Regular cardiac myocyte (primary cell): ENCODE measurements at places on chromosomes 12 and 14. TPM values are rescaled to one million over a fixed set of nuclear protein-coding genes. Genes with fewer than 3 reads are reported as not detected.

Gene NANOG
- total RNA-seq, result not detected in 2 replicates

Gene CATSPERB
- under 0.01 TPM in 1 of 2 replicates, not detected in the other for total RNA-seq

Gene PELI2
- total RNA-seq, result 3.8 and 10.1 TPM in 2 replicates

Gene SVOP
- total RNA-seq, result under 0.01 TPM in 1 of 2 replicates, not detected in the other

Gene SSPN
- 6.7 and 12.1 TPM in 2 replicates for total RNA-seq

Gene TMEM121
- 5.0 and 12.7 TPM in 2 replicates for total RNA-seq

Gene ACYP1
- total RNA-seq, result 6.8 and 11.9 TPM in 2 replicates

Gene GLIPR1L1
- total RNA-seq, result not detected in 2 replicates

Gene PTPN6
- total RNA-seq, result under 0.01 TPM in 1 of 2 replicates, not detected in the other

Gene EEF1AKMT3
- total RNA-seq, result 3.8 and 12.1 TPM in 2 replicates

Gene PLCZ1
- total RNA-seq, result not detected in 2 replicates

Gene KRT83
- total RNA-seq, result under 0.01 TPM in 1 of 2 replicates, not detected in the other

Gene HRK
- total RNA-seq, result under 0.01 and 1.1 TPM in 2 replicates

Gene INF2
- total RNA-seq, result 30.7 and 39.5 TPM in 2 replicates

Gene CD163L1
- 3.1 and 3.3 TPM in 2 replicates for total RNA-seq

Gene MYF5
- total RNA-seq, result not detected in 2 replicates

Gene RHOJ
- 2.8 and 13.6 TPM in 2 replicates for total RNA-seq

Gene GPR84
- not detected in 2 replicates for total RNA-seq

Gene NTF3
- total RNA-seq, result 0.96 and 5.4 TPM in 2 replicates

Gene CMKLR1
- total RNA-seq, result under 0.01 TPM in 1 of 2 replicates, not detected in the other

Gene TMBIM4
- total RNA-seq, result 78.9 and 92.8 TPM in 2 replicates

Gene SAMD15
- 2.5 and 4.2 TPM in 2 replicates for total RNA-seq

Gene GSC
- 0.38 and 0.85 TPM in 2 replicates for total RNA-seq

Gene OAS1
- total RNA-seq, result 0.77 and 2.8 TPM in 2 replicates

Gene HPD
- total RNA-seq, result 0.28 TPM in 1 of 2 replicates, not detected in the other

Gene IQSEC3
- 0.28 TPM in 1 of 2 replicates, not detected in the other for total RNA-seq

Gene ANG
- total RNA-seq, result 6.7 and 10.1 TPM in 2 replicates

Gene MIP
- 0.19 TPM in 1 of 2 replicates, not detected in the other for total RNA-seq

Gene TCP11L2
- total RNA-seq, result 16.5 and 45.4 TPM in 2 replicates

Gene TMEM106C
- total RNA-seq, result 128 and 139 TPM in 2 replicates

Gene KRT6B
- not detected in 2 replicates for total RNA-seq

Gene ADAM21
- 1.5 and 2.0 TPM in 2 replicates for total RNA-seq

Gene GON7
- 9.0 and 16.5 TPM in 2 replicates for total RNA-seq

Gene NFKBIA
- 42.6 and 110 TPM in 2 replicates for total RNA-seq

Gene HCAR3
- total RNA-seq, result not detected in 2 replicates

Gene KMT2D
- total RNA-seq, result 19.7 and 25.9 TPM in 2 replicates

Gene PLEKHD1
- under 0.01 TPM in 1 of 2 replicates, not detected in the other for total RNA-seq

Gene EPS8
- 150 and 165 TPM in 2 replicates for total RNA-seq

Gene HOXC5
- under 0.01 TPM in 1 of 2 replicates, not detected in the other for total RNA-seq

Gene NRL
- total RNA-seq, result 0.56 and 0.77 TPM in 2 replicates

Gene BDKRB1
- total RNA-seq, result 0.38 and 2.5 TPM in 2 replicates

Gene PPP1R36
- total RNA-seq, result 0.19 and 0.28 TPM in 2 replicates

Gene SIX6
- total RNA-seq, result not detected in 2 replicates

Gene EML5
- under 0.01 and 0.19 TPM in 2 replicates for total RNA-seq

Gene CLEC2B
- total RNA-seq, result 15.1 and 24.2 TPM in 2 replicates

Gene FGF23
- total RNA-seq, result under 0.01 TPM in 1 of 2 replicates, not detected in the other

Gene CACNA2D4
- total RNA-seq, result under 0.01 and 0.38 TPM in 2 replicates

Gene PRIMA1
- total RNA-seq, result not detected in 2 replicates

Gene GRIP1
- under 0.01 and 0.96 TPM in 2 replicates for total RNA-seq

Gene SCNN1A
- total RNA-seq, result 0.58 and 1.4 TPM in 2 replicates

Gene DHRS2
- under 0.01 and 0.19 TPM in 2 replicates for total RNA-seq

Gene TAS2R10
- under 0.01 and 0.19 TPM in 2 replicates for total RNA-seq

Gene KLRC4
- not detected in 2 replicates for total RNA-seq

Gene TMEM132C
- not detected in 2 replicates for total RNA-seq

Gene CFAP54
- total RNA-seq, result 2.7 and 4.2 TPM in 2 replicates
